Gastroesophageal sphincter (tissue), 4 donors: ENCODE measurements at places on chromosomes 5 and 9. TPM values are rescaled to one million over a fixed set of nuclear protein-coding genes. Genes with fewer than 3 reads are reported as not detected.

- no peak for ATAC-seq
Observed at GRCh38 chr9:117081641-117082317, 333.1 kb downstream of the ASTN2 start.

Gene KCNT1
- total RNA-seq = not detected

DNA sequence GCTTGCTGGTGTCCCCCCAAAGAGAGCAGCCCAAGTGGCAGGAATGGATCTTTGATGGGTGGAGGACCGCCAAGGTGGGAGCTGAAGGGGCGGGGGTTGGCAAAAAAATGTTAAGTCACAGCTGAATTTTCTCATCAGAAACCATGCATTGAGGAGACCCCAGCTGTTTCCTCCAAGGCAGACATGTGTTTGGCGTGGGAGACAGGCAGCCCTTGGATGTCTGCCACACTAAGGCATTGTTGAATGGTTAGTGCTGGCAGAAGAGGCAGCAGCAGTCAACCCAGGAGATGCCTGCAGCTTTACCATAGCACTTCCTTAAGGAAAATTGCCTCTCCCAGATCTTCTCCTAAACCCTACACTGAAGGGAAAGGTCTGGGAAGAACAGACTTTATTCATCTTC lies 394.9 kb upstream of the CD180 start:
- no peak for ATAC-seq

DNA sequence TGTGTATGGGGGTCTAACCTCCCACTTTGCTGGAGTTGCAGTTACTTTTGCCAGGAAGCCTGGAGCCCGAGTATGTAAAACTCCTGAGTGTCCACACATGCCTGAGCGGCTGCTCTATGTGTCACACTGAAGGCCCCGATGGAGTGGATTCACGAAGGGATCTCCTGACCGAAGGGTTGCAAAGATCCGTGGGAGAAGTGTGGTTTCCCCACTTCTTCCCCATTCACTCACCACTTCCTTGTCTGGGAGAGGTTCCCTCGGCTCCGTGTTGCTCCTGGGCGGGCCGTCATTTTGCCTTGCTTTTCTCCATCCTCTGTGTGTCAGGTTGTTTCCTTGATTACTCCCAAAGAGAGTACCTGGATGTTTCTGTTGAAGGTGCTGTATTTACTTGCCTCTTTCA lies 16.2 kb upstream of the IL3 start:
- no peak for ATAC-seq

GRCh38 chr9:20729523-20729922 lies 45.5 kb downstream of the FOCAD start:
- ATAC-seq = no peak

DNA sequence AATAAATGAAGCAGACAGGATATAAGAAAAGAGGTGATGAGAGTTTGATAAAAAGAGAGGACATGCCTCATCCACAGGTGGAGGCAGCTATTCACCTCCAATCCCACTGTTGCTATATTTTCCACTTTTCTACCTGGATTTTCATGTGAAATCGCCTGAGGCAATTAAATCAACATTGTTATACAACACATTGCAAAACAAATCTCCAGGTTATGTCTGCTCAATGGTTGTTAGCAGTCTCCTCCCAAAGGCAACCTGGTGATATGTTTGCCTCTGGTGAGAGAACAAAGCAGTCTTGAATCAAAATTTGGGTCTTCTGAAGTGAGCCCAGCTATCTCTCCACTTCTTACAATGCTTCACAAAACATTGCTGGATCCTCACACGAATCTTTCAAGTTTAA lies 30.0 kb downstream of the NREP start:
- ATAC-seq = no peak

Gene SLC25A2
- not detected for total RNA-seq

DNA sequence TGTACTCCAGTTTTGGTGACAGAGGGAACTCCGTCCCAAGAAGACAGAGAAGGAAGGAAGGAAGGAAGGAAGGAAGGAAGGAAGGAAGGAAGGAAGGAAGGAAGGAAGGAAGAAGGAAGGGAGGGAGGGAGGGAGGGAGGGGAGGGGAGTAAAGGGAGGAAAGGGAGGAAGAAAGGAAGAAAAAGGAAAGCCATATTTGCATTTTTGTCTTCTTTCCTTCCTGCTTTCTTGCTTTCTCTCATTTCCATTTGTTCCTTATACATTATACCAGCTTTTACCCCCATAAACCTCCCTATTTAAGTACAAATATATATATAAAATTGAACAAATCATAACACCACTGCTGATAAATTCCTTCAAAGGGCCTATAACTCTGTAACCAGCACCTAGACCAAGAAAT lies 151.8 kb downstream of the SMC2 start:
- no peak for ATAC-seq

DNA sequence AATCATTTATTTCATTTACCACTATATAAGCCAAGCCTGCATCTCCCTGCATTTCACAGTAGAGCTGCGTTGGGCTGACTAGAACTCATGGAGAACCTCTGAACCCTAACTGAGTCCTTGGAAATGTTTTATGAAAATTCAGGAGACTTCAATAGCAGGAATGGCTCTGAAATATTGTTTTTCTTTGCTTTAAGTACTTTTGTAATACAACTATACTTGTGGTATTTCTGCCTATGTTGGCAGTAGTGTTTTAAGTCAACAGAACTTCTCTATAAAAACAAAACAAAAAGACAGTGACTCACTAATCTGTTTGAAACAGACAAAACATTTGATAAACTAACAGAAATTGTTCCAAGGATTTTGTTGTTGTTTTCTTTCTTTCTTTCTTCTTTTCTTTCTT lies 489.2 kb upstream of the MEF2C start:
- no peak for ATAC-seq

- ATAC-seq = no peak
Observed at GRCh38 chr9:129306318-129306973, 128.4 kb upstream of the IER5L start.

DNA sequence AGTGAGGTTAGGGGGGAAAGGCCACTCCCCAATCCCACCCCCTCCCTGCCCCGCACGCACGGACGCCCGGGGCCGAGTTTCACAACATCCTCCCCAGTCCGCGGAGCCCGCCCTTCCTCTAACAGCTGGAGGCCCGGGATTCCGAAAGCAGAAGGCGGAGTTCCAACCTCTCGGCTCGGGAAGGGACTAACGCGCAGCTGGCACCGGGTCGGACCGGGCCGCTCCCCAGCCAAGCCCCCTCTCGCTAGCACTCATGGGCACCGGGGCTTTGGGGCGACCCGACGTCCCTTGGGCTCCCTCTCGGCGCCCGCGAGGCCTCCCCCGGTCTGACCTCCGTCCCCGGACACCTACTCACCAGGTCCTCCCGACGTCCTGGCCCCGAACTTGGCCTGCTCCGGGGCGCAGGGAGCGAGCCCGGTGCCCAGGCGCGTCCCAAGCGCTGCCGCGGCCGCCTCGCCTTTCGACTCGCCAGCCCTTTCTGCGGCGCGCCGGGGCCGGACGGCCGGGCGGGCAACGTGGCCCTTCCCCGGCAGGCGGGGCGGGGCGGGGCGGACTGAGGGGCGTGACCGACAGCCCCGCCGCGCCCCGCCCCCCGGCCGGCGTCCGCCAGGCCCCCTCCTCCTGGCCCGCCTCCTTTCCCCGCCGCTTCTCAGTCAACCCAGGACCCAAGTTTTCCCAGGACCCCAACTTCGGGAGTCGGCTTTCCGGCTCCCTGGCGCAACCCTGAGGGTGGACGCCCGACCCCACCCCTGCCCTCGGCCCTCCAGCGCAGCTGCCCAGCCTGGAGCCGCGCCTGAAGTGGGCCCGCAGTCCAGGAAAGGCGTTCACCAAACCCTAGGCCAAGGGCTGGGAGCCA lies at the start of gene MGAT1:
MGAT1 (minus strand) TSS at position 482 of the 856 bp plus-strand sequence. CDS start 9,835 bp downstream, outside the sequence.
- ATAC-seq = peak; percentile 90

Gene TMED7
- 148 TPM for total RNA-seq

GRCh38 chr5:36945687-36946086 lies 69.1 kb downstream of the NIPBL start:
- no peak for ATAC-seq

Gene SURF2
- 15.7 TPM for total RNA-seq

DNA sequence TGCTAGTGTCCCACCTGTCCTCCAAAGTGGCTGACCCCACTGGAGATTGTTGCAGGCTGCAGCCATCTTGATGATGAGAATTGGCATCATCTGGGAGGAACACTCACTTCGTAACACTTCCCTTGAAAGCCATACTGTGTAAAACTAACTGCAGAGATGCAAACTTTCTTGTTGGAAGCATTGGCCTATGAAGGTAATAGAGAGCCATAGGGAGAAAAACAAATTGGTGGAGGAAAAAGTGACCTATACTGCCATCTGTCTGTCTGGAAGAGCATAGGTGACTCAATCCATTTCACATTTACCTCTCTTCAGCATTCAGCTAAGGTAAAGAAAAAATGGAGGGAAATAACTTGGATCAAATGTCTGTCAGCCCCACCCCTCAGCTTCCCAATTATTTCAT lies 473.4 kb downstream of the NTRK2 start:
- ATAC-seq = peak; percentile 7

Gene SH3GL2
- total RNA-seq = 3.6 TPM

DNA sequence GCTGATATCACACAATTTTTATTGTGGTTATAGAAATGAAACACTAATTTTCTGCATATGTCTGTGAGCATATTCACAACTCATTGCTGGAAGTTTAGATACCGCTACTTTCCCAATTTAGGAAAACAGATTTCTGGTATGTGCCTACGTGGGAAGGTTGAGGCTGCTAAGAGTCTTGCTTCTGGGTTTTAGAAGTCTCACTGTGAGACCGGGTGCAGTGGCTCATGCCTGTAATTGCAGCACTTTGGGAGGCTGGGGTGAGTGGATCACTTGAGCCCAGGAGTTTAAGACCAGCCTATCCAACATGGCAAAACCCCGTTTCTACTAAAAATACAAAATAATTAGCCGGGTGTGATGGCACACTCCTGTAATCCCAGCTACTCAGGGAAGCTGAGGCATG lies 39.6 kb downstream of the UBAP1 start:
- ATAC-seq = no peak

Gene FOXI1
- not detected for total RNA-seq

- ATAC-seq = no peak
Observed at GRCh38 chr9:136393531-136393930, 6.4 kb downstream of the SNAPC4 start.

GRCh38 chr9:97529363-97530076 lies 28.1 kb downstream of the TMOD1 start:
- peak; percentile 89 for ATAC-seq

- no peak for ATAC-seq
Observed at GRCh38 chr9:75876999-75877640, 13.4 kb upstream of the PCSK5 start.

GRCh38 chr9:6692881-6693361 lies 47.4 kb upstream of the GLDC start:
- no peak for ATAC-seq

Gene CER1
- total RNA-seq = not detected

- ATAC-seq = no peak
Observed at GRCh38 chr5:168409591-168410458, 76.4 kb upstream of the RARS1 start.

GRCh38 chr5:181281984-181282316 lies 21.0 kb upstream of the TRIM52 start:
- no peak for ATAC-seq

GRCh38 chr9:2816476-2817141 lies 27.3 kb downstream of the PUM3 start:
- ATAC-seq = peak; percentile 88

GRCh38 chr5:113082547-113082905 lies 105.9 kb downstream of the DCP2 start:
- ATAC-seq = no peak

- no peak for ATAC-seq
Observed at GRCh38 chr5:136350343-136350742, 15.0 kb downstream of the TRPC7 start.

GRCh38 chr9:78848061-78848460 lies 551.1 kb downstream of the PSAT1 start:
- ATAC-seq = no peak

Gene GFPT2
- total RNA-seq = 38.2 TPM

Gene CFAP157
- not detected for total RNA-seq

DNA sequence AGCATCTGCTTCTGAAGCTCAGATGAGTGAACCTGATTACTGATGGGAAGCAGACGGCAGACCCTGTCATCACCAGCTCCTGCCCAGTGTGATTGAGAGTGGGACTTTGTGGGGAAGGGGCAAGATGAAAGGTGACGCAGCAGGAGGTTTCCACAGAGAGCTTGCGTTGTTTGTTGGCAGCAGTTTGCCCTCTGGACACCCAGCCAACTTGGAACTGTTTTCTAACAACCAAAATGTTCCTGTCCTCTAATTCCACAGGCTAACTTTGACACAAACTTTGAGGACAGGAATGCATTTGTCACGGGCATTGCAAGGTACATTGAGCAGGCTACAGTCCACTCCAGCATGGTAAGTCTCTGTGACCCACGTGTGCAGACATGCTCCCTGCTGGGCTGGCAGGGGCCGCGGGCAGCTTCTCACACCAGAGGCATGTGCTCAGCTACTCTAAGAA lies 20.9 kb downstream of the CYFIP2 start:
- ATAC-seq = peak; percentile 48

Gene FOXD4L3
- total RNA-seq = not detected

Gene LCN2
- total RNA-seq = 0.58 TPM

DNA sequence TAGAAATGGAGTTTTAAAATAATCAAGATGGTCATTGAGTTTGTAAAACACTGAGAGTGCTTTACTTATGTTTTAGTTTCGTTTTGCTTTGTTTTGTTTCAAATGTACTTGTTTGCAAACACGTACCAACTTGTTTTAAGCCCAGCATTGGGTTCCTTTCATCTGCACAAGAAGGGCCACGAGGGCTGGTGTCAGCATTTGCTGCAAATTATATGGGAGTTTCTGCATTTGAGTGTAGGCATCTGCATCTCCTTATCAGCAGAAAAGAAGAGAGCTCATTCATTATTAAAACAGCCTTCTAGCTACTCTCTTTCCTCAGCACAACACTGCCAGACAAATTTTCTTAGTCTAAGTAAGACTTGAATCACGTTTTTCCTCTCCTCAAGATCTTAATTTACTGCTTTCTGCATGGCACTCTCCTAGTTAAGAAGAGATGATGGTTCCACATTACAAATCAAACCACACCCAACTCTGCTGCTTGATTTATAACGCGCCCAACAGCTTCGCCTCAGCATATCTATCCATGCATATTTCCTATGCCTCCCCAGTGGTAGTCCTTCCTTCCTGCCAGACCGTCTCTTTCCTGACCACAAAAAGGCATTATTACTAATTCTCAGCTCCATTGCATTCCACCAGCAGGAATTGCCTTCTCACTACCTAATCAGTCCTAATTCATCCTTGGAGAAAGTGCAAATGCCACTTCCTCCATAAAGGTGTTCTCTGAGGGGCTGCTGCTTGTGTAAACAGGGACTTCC lies 95.2 kb upstream of the CAST start:
- no peak for ATAC-seq

Gene NXNL2
- total RNA-seq = not detected

Gene KIF4B
- under 0.01 TPM for total RNA-seq

DNA sequence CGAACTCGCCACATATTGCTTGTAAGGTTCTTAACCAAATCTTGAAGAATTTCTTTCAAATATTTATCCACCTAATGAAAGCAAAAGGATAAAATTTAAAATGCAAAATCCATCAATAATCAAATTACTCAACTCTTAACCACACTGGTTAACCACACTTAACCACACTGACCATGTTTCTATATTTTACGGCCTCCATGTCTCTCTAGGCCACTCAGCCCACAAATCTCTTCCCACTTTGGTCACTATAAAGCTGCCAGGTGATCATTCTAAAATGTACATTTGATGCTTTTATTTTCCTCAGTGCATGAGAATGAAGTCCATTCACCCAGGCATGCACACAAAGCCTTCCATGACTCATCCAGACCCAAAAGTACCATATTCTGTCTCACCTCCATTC lies 56.4 kb upstream of the OR2K2 start:
- no peak for ATAC-seq
